Foreskin fibroblast (primary cell): ENCODE measurements at places on chromosomes 5 and 9.
A peak's percentile ranks its signal among the peaks of the same experiment; 100 is the strongest.

GRCh38 chr5:54981928-54982327 is 3.5 kb downstream of the ESM1 start:
- no peak for DNase-seq

DNA sequence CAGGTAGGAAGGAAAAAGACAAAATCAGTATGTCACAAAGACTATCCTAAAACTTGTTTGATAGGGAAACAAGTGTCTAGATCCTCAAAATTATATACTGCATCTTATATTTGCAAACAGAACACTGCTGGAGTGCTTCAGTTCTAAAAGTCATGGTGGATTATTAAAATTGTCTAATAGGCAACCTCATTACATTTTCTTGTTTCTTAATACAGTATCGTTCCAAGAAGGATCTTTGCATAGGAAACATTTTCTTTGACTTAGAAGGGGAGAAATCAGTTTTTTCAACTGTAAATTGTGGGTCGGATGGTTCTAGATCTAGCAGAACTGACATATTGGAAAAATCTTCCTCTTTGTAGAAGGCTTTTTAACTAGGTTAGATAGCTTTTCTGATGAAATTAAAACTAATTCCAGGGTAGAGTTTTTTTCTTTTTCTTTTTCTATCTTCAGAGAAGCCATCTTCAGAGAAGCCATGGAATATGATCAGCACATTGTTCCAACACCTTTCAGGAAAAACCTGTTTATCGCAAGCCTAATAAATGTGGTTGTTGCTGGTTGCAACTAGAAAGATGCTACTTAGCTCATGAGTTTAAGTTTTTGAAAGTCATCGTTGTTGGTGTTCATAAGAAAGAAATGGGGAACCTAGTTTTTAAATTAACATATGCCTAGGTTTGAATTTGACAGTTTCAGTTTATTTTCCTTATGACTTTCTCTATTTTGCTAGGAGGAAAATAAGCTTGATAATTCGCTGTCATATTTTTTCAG is 7.4 kb downstream of the CPEB4 start:
- DNase-seq: no peak

DNA sequence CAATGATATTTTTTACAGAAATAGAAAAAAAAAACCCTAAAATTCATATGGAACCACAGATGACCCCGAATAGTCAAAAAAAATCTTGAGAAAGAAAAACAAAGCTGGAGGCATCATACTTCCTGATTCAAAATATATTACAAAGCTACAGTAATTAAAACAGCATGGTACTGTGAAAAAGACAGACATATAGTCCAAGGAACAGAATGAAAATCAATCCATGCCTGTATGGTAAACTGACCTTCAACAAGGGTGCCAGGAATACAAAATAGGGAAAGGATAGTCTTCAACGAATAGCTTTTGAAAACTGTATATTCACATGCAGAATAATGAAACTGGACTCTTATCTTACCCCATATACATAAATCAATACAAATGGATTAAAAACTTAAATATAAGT is 307.5 kb downstream of the MCTP1 start:
- no peak for DNase-seq

DNA sequence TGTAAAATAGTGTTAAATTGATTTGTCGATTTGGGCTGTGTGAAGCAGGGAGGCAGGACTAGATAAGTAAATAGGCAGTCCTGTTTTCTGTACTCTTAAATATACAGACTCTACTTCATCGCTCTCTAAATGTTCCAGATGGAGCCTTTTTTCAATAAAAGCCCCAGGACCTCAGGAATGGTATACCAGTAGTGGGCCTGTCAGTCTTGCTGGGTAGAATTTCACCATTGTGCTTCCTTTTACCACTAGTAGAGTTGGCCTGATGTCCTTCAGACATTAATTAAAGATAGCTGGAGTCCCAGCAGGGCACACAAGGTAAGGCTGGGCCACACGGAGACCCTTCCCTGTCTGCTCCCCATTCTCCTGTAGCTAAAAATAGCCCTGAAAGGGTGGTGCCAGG is 6.0 kb downstream of the SNX18 start:
- DNase-seq: no peak

- no peak for DNase-seq
Measured at GRCh38 chr5:53956196-53956595, 354.2 kb downstream of the ARL15 start.

DNA sequence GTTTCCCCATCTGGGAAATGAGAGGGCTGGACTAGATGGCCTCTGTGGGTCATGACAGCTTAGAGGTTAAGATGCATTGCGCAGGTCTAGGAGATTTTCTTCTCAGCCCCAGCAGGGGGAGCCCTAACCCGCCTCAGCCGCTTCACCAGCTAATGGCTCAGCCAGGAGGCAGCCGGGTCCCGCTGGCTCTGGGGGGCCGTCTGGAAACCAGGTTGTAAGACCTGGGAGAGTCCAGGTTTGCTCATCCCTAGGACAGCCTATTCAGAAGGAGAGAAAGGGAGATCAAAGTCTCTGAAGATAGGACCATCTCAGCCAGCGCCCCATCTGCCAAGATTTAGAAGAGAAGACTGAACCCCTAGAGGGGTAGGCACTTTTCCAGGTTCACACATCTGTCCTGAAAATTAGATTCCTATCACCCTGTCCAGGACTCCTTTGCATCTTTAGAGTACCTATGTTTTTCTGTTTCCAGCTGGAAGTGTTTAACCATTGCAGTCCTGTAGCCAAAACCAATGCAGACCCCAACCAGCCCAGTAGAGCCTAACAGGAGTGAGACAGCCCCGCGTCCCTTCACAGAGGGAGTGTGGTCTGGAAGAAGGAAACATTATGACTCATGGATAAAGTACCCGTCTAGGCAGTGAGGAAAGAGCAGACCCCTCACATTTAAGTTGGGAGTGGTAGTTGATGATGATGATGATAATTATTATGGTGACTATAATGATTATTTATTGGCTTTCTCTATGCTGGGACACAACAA is 27.5 kb downstream of the SPARC start:
- peak; percentile 76 for DNase-seq

GRCh38 chr5:153753645-153754432 is 263.4 kb downstream of the GRIA1 start:
- DNase-seq: peak; percentile 16

DNA sequence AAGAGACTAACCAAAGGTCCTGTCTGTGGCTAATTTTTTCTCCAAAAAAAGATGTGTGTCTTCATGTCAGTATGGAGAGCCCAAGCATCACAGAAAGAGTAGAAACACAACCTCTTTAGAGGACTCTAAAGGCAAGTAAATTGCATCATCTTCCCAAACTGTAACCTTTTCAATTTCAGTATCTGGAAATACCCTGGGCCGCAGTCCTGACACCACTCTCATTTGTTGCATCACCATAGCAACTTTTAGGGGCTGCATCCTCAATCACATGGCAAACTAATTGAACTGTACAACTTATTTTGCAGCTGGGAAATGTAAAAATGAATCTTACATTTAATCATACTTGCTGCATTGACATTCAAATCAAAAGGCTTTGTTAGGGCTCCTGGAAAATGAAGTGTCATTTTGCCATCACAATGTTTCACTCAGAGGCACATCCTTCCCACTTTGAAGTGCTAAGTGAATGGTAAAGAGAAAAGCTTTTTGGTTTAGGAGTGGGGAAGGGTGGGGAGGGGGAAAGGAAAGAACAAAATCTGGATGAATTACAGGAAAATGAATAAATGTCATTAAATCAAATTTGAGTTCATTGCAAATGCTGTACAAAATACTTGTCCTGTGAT is 60.6 kb upstream of the GRIA1 start:
- no peak for DNase-seq

DNA sequence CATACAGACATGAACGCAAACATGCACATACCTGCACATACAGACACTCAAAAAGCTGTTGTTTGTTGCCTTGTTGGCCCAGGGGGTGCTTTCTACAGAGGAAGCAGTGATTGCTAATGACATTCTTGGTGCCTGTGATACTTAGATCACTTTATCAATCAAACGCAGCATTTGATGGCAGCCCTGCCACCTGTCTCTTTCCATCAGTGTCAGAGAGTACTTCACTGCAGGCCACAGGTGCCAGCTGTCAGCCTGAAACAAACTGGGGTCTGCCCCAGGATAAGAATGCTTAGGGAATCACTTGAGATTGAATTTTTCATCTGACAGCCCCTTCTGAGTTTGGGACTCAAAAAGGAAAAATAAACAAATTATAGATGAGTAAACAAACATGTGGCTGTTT is 388.9 kb upstream of the SGCD start:
- DNase-seq: no peak

GRCh38 chr9:114616684-114617520 is 5.8 kb downstream of the TMEM268 start:
- DNase-seq: no peak

DNA sequence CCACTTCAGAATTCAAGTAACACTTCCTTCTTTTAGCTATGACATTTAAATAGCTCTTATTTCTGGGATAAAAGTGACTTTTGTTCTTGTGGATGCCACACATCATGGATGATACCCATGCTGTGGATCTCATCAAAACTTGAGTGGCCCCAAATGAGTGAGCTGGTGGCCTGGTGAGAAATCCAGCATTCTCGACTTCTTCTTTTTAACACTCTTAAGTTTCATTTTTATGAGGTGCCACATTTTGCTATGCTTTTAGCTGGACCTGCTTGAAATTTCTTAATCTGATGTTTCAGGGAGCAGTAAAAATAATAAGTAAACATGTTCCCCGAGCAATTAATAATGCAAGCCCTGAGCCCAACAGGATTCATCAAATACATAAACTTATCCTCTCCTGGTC is 384.8 kb upstream of the MEF2C start:
- no peak for DNase-seq

DNA sequence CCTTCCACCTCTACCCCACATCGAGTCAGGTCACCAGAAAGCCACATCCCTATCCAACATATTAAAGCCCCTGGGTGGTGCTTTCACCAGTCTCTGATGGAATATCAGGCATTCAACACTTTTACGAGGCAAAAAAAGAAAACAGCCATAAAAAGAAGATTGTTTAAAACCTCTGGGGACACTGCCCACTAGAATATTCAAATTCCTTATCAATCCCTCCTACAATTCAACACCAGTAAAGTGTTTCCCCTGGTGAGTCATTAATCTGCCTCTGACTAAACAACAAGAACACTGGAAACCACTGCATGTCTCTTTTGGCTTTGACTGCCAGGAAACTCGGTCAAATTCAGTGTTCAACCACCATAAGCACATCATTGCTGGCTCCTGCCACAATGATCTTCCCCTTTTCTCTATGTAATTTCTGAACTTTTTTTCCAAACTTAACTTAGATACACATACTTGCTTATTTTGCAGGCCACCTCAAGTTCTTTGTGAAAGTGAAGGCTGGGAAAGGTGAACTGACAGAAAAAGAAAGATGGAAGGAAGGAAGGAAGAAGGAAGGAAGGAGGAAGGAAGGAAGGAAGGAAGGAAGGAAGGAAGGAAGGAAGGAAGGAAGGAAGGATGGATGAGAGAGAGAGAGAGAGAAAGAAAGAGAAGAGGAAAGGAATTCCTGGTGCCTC is 105.3 kb downstream of the PAX5 start:
- peak; percentile 51 for DNase-seq

- peak; percentile 55 for DNase-seq
Measured at GRCh38 chr9:33187519-33188218, 20.5 kb upstream of the B4GALT1 start.

DNA sequence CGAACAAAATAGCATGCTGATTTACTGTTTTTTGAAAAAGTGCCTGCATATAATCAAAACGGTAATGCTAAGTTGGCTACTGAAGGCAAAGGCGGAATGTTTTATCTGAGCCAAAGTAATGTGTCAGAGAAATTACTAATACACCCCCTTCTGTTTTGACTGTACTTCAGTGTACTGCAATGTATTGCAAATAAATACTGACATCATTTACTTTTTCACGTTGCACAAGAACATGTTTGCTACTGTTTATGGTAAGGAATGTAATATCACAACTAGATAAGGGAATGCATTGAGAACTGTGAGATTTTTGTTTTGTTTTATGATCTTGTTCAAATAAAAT is 813 bp upstream of the AGTPBP1 start:
- DNase-seq: peak; percentile 42

- no peak for DNase-seq
Measured at GRCh38 chr5:169637549-169638121, 560 bp downstream of the DOCK2 start.

- no peak for DNase-seq
Measured at GRCh38 chr9:71675105-71675856, 93.0 kb downstream of the CEMIP2 start.

DNA sequence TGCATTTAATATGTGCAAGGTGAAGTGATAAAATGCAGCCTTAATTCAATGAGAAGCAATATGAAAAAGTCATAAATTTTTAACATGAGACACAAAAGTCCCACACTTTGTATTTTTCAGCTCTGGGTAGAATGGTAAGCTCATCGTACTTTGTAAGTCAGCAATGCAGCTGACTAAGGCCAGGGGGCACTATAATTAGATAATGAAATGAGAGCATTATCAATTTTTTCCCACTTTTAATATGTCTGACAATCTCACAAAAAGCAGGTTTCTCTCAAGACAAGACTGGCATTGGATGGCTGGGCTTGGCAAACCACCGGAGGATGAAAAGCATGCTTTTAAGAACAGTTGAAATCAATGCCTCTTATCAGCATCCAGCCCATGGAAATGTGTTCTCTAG is 162.8 kb downstream of the FAM174A start:
- DNase-seq: no peak

DNA sequence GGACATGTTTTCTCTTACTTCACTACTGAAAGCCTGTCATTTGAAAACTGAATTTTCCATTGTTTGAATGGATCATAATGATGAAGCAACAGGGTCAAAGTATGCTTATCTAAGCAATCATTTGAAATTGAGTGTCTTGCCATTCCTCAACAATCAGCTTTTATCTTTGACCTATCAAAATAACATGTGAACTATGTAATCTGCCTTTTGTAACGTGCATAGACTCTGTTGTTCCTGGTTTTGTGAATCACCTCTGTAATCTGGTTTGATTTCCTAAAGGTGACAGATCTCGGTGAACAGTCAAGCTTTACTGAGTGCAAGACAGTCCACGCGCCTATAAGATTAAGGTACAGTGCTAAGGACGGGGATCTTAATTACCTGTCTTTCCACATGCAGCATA is 3.3 kb downstream of the MEF2C start:
- DNase-seq: no peak

DNA sequence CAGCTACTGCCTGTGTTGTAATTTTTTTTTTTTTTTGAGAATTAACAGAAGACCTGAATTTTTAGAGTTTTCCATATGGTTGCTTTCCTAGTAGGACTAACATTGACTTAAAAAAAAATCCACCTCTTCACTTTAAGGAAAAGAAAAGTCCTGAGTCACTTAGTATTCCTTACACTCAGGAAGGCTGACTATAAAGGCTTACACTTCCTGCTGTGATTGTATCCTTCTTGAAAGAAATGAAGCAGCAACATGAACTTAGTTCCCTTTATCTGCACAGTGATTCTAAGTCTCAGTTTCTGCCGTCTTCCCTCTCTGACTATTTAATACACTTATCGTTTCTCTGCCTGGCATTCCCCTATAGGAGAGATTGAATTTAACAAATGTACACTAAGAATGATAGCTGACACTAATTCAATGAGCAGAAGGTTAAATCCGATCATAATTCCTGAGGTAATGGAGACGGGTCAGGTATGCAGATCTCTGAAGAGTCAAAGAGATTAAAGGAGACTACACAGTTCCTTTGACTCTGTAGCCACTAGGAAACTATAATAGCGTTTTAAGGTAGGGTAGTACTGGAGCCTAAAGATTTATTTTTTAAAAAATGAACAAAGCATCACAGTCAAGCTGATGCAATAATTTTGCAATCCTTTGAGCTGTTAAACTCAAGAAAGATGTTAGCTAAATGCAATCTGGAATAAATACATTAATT is 185.1 kb upstream of the ELAVL2 start:
- no peak for DNase-seq
